DMS79 (cell line): ENCODE measurements at places on chromosomes 2 and 18.

GRCh38 chr2:240434728-240435456, 571 bp upstream of the GPC1 start:
- DNase-seq = peak; percentile 62

DNA sequence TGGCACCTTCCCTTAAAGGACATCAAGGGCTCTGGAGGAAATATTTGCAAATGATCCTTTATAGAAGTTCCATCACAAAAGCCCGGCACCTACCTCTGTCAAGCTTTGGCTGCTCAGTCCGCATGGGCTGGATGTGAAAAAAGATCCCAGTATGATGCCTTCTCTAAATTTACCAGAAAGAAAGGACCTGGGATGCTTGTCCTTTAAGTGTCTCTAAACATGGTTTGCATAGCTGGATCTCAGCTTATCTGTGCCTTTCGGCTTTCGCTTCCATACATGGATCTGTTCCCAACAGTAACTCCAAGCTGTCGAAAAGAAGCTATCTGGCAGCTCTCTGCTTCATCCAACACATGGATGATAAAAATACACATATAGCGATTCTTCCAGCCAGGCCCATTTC, 60.4 kb upstream of the SLC8A1 start:
- DNase-seq = no peak

DNA sequence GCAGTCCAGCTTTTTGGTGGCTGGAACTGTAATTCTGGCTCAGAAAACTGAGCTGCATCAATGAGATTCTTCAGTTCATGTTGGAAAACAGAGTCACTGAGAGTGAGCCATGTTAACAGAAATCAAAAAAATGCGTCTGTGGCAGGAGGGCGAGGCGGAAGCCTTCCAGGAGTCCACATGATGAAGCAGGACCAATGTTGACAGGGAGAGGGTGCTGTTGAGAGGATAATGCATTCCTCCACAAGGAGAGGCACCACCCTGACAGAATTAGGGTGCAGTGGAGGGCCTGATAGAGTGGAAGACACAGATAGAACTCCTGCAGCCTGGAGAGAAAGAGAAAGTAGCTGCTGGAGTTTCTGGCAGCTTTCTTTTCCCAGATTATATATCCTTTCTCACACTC, 111.5 kb downstream of the MGAT5 start:
- DNase-seq = no peak

DNA sequence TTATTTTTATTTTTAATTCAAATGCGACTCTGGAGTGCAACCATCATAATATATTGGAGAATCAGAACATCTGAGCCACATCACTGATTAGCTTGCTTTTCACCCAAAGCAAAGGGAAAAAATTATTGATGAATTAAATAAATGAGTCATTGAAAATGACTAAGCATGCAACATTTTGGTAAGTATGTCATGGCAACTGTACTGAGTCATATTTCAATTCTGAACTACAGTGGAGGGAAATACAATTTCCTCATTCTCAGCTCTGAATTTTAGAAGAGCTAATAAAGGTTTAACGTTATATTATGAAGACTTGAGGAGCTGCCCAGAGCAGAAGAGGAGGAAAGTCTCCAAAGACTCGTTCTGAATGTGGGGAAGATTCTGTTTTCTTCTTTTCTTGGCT, 89.6 kb upstream of the CCDC68 start:
- DNase-seq = no peak

GRCh38 chr2:227592694-227593387, 5.9 kb upstream of the SCYGR2 start:
- no peak for DNase-seq

DNA sequence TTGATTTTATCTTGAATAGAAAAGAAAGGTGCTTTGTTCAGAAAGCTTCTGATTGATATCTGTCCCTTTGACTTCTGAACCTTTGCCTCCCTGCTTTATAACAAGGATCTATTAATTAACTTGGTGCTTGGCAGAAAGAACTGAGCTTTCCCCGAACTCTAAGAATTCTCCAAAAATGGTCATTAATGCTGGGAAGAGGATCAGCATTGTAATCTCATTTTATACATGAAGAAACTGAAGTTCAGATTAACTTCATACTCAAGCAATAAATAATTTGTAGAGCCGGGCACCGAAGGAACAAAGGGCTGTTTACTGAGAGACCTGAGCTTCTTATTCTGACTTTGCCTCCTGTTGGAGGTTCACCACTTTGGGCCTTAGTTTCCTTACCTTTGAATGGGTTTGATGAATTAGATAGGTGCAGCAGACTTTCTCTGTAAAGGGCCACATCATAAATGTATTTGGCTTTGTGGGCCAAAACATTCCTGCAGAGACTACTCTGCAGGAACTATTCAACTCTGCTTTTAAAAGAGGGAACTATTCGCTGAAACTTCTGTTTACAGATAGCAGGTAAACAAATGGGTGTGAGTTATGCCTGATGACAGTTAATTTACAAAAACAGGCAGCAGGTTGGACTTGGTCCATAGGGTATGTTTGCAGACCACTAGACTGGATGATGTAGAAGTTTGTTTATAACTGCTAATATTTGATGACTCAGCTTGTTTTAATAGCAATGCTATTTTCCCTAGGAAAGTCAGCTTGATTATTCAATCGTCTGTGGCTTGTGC, 272.9 kb downstream of the TGIF1 start:
- DNase-seq = peak; percentile 66

DNA sequence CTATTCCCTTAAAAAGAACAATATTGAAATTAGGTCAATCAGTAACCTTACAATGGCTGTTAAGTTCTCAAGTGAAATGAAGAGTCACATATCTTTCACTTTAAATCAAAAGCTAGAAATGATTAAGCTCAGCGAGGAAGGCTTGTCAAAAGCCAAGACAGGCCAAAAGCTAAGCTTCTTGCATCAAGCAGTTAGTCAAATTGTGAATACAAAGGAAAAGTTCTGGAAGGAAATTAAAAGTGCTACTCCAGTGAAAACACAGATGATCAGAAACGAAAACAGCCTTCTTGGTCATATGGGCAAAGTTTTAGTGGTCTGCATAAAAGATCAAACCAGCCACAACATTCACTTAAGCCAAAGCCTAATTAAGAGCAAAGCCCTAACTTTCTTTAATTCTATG, 402.6 kb upstream of the ZEB2 start:
- DNase-seq = no peak

DNA sequence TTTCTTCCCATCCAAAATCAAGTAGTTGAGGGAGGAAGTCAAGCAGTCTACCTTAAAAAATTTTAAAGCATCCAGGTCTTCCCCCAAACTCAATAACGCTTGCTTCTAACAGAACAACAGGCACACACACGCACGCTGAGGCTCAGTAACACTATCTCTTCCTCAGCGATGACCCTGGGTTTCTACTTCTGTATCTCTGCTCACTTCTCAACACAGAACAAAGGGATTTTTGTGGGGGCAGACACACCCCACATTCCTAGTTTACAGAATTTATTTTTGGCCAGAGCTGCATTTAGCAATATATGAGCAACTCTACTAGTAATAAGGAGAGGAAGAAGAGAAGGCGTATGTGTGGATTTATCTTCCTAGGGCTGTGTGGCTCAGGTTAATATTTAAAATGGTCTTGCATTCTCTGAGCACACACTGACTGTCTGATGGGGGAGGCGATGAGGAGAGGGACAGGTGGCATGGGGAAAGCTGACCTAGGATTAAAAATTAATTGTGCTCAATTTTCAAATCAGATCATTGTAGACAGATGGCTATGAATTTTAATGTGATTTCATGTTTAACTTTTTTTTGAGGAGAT, 71.3 kb upstream of the PPM1B start:
- no peak for DNase-seq

DNA sequence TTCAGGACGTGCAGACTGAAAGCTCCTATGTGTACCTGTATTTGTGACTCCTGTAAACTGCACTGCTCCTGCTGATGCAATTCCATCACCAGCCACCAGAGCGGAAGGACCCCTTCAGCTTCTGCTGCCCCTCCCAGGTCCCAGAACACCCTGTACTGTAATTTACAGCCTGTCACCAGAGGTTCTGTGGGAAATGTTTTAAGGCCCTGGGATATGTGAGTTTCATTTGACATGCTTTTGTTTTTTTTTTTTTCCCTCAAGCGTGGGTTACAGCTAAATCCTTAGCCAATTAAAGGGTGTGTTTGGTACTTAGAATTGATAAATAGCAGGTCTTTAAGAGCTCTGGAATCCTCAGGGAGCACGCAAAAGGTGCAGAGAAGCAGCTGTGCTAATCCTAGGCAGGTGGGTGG, 79.4 kb downstream of the KCTD1 start:
- peak; percentile 70 for DNase-seq

GRCh38 chr2:134152045-134153010, 101.5 kb upstream of the MGAT5 start:
- no peak for DNase-seq

DNA sequence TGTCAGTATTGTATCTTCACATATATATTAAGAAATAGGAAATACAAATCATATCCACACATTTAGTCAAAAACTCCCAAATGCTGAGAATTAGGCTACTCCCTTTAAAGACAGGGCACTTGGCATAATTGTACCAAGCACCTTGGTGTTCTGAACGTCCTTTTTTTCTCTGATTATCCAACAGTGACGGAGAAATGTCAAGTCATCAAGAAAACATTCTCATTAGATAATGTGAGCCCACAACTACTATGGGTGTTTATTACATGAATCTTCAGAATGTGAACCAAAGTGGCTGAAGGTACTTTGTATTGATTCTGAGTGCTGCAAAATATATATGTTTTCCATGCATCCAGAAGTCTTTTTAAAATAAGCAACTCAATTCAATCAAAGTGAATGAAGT, 83.8 kb downstream of the PSMG2 start:
- DNase-seq = no peak

DNA sequence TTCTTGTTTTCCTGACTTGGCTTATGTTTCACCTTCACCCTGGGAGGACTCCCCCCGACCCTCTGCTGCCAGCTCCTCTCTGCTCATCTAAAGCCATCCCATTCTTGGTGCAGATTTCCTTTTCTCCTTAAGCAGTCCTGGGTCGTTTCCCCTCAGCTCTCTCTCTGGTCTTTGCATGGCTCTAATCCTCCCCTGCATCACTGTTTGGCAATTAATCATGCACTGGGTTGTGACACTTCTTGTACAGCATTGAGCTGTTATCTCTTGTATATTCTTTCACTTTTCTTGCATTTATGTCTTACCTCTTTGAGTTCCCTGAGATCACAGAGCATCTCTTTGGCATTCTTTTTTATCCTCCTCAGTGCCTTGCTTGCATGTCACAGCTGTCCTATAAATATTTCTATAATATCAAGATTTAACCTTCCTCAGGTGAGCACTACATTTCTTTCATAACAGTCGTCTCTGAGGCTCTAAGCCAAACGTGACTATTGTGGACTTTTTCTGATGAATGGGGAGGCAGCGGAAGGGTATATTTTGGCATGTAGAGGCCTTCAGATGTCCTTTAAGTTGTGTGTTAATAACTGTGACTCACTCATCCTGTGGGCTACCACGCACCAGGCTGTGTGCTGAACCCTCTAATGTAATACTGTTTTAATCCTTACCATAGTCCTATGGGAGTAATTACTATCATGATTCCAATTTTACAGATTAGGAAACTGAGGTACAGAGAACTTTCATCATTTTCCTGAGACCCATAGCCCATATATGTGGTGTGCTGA, 507.5 kb downstream of the SLC4A3 start:
- no peak for DNase-seq

GRCh38 chr2:108029912-108030311, 43.6 kb downstream of the SLC5A7 start:
- no peak for DNase-seq

DNA sequence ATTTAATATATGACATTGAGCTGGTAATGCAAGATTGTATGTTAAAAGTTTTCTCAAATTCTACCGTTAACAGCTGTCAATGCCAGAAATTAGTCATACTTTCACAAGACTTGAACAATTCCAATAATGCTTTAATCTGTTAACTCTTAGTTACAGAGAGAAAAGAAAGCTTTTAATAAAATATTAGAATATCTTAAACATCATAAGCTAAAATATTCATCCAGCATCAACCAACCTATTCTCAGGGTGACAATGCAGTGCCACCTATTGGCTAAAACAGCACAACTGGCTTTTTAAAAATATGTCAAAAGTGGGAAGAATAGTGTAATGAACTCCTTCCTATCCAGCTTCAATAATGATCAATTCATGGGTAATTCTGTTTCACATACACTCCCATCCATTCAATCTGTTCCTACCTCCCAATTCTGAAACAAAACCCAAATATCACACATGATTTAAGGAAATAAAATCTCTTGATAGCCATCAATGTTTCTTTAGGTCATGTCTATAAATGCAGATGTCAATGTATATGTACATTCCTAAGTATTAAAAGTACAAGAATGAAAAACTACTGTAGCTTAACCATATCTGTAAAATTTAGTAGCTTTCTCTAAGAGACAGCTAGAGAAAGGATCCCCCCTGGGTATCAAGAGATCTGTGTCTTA, 79.8 kb upstream of the CCDC141 start:
- DNase-seq = no peak

GRCh38 chr18:50569930-50570329, 10.0 kb downstream of the MAPK4 start:
- DNase-seq = no peak

- no peak for DNase-seq
Measured at GRCh38 chr2:205750797-205751196, 68.5 kb downstream of the NRP2 start.

DNA sequence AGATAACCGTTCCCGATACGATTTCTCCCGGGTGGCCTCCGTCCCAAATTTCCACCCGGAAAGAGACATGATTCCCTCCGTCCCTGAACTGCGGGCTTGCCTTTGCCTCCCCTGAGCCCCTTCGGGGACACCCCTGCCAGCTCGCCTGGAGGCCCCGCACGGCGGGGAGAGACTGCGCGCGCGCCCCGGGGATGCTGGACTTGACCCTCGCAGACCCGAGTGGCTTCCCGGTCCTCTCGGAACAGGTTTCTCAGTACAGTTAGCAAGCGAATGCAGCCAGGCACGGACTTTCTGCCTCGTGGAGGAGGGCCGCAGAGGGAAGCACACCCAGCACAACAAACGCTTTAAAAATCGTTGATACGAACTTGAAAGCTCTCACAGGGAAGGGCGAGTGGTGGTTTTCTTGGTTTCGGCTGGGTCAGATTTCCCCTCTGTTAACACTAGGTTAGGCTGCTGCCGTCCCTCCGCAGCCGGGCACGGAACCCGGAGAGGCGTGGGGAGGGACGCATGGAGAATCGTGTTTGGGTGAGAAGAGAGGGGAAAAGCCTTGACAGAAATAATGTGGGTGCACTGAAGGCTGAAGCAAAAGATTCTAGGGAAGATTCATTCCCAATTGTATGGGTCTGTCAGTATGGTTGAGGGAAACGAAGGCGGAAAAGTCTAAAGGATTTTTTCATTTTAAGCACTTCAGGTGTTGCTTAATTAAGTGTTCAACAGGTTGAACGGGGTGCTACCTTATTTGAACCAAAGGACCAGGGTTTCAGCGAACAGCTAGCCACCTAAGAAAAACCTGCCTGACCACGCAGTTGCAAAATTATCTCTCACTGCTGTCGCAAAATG, 916 bp downstream of the TNFRSF11A start:
- peak; percentile 17 for DNase-seq

- no peak for DNase-seq
Measured at GRCh38 chr18:11518788-11519685, 90.4 kb upstream of the SLC35G4 start.

- no peak for DNase-seq
Measured at GRCh38 chr2:207459990-207460757, 69.6 kb upstream of the CREB1 start.
